ENCODE measurements at places on chromosomes 2 and 18. TPM values are rescaled to one million over a fixed set of nuclear protein-coding genes. Genes with fewer than 3 reads are reported as not detected.

DNA sequence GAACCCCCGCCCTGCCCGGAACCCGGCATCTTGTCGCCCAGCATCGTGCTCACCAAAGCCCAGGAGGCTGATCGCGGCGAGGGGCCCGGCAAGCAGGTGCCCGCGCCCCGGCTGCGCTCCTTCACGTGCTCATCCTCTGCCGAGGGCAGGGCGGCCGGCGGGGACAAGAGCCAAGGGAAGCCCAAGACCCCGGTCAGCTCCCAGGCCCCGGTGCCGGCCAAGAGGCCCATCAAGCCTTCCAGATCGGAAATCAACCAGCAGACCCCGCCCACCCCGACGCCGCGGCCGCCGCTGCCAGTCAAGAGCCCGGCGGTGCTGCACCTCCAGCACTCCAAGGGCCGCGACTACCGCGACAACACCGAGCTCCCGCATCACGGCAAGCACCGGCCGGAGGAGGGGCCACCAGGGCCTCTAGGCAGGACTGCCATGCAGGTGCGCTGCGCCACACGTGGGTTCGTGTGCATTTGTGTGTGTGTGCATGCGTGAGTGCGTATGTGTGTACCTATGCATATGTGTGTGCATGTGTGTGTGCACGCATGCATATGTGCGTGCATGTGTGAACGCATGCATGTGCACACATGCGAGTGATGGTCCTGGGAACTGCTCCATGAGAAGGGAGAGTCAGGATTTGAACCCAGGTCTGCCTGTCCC lies 47.1 kb upstream of the ATG16L1 start:
- no peak for DNase-seq

GRCh38 chr18:33232318-33232626 lies 208.2 kb downstream of the CCDC178 start:
- no peak for DNase-seq

GRCh38 chr2:37477921-37478320 lies 133.5 kb downstream of the QPCT start:
- no peak for DNase-seq

CTIF gene
- total RNA-seq = 30.6 TPM

GRCh38 chr18:42339372-42339771 lies 384.3 kb downstream of the PIK3C3 start:
- DNase-seq = no peak

- DNase-seq = no peak
These were observed 38.1 kb downstream of the PLEK start for GRCh38 chr2:68403199-68403644.

DNA sequence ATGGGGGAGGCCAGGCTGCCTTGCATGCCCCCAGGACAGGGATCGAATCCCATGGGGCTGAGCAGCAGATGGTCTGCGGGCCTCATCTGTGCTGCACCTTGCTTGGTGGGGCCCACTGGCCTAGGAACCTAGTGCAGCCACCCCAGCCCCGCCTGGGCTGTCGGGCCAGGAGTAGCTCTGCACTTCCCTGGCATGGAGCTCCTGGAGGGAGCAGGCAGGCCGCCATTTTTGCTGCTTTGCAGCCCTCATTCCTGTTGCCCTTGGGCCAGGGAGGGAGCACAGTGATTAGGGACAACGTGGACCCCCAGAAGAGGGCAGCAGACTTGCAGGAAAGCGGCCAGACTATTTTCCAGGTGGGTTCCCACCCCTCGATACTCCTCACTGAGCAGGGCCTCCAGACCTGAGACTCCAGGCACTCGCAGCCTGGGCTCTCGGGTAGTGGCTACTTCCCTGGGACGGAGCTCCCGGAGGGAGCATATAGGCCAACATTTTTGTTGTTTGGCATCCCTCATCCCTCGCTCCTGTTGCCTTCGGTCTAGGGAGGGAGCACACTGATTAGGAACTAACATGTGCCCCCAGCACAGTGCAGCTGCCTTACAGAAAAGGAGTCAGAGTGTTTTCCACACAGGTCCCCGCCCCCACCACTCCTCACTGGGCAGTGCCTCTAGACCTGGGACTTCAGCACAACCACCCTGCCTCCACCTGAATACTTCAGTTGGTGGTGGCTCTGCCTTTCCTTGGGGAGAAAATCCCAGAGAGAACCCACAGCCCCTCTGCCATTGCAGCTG lies 99.5 kb downstream of the MAIP1 start:
- DNase-seq = no peak

All from right atrium auricular region (tissue), 2 donors.